ENCODE measurements at places on chromosomes 12 and 14. TPM values are rescaled to one million over a fixed set of nuclear protein-coding genes. Genes with fewer than 3 reads are reported as not detected.

The ENDOU gene
- not detected for total RNA-seq

The DLK1 gene
- total RNA-seq = 67.1 TPM

GRCh38 chr14:105223770-105224544 is 24.4 kb upstream of the BTBD6 start:
- H3K4me3 ChIP-seq = no peak overlapping the region
- no peaks in the 10 kb centered on the region for H3K4me1 ChIP-seq
- no peaks in the 10 kb centered on the region for H3K27me3 ChIP-seq
- no peak for DNase-seq
- peaks cover 53% of the 10 kb centered on the region for H3K36me3 ChIP-seq

- H3K36me3 ChIP-seq = no peaks in the 10 kb centered on the region
- H3K27ac ChIP-seq = no peak overlapping the region
- H3K4me3 ChIP-seq = no peak overlapping the region
Measured at GRCh38 chr12:11564984-11565651, 84.4 kb upstream of the ETV6 start.

DNA sequence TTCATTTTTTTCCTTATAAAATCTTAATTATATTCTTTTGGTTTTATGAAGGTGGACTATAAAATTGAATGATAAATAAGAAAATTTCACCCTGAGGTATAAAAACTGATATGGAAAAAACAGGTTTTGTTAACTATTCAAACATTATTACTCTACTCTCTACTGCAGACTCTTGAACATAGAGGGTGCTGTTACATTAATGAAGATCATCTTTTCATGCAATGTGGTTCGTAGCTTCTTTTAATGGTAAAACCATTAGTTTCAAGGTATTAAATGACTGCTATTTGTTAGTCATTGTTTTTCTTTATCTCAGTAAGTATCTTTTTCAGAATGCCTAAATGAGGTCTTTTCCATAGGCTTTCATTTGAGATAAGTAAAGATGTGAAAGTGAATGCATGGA is 510.4 kb downstream of the SLC16A7 start:
- no peaks in the 10 kb centered on the region for H3K4me1 ChIP-seq
- H3K27ac ChIP-seq = no peak overlapping the region
- H3K36me3 ChIP-seq = no peaks in the 10 kb centered on the region
- no peaks in the 10 kb centered on the region for H3K27me3 ChIP-seq
- H3K4me3 ChIP-seq = no peak overlapping the region
- DNase-seq = no peak

GRCh38 chr12:52542157-52542556 is 10.8 kb downstream of the KRT71 start:
- H3K4me3 ChIP-seq = no peak overlapping the region
- H3K4me1 ChIP-seq = no peaks in the 10 kb centered on the region
- DNase-seq = no peak
- H3K36me3 ChIP-seq = no peaks in the 10 kb centered on the region

- H3K27ac ChIP-seq = no peak overlapping the region
- no peak for DNase-seq
- H3K4me1 ChIP-seq = no peaks in the 10 kb centered on the region
- H3K27me3 ChIP-seq = no peaks in the 10 kb centered on the region
- H3K4me3 ChIP-seq = no peak overlapping the region
Measured at GRCh38 chr12:65327207-65328076, 49.0 kb downstream of the MSRB3 start.

- H3K27ac ChIP-seq = no peak overlapping the region
- no peaks in the 10 kb centered on the region for H3K27me3 ChIP-seq
- DNase-seq = no peak
- no peaks in the 10 kb centered on the region for H3K4me1 ChIP-seq
- no peak overlapping the region for H3K4me3 ChIP-seq
Measured at GRCh38 chr14:61899497-61899896, 137.3 kb downstream of the SNAPC1 start.

All from endodermal cell (in vitro differentiated cells).